Natural killer cell treated with Interleukin-12 subunit alpha and Interleukin-12 subunit beta and Interleukin-15 and Interleukin-18, amount 100 ng/mL, for 72 hours (primary cell): ENCODE measurements at places on chromosomes 2 and 18. TPM values are rescaled to one million over a fixed set of nuclear protein-coding genes. Genes with fewer than 3 reads are reported as not detected.

- DNase-seq, result no peak
Measured at GRCh38 chr2:11368059-11368572, 23.7 kb upstream of the ROCK2 start.

DNA sequence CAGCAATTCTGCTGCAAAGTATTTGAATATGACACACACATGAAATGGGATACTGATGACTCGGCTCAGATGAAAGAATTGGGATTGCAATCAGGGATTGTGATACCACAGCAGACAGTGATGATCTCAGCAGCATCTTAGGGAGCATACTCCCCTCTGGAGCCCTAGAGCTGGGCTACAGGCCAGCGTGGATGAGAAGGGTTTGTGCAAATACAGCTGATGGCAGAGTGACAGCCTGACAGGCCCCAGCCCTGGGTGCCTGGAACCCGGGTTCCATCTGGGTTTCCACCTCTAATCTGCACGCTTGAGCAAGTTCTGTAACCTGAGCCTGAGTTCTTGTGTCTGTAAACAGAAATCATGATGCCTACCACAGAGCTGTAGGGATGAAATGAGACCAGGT, 418.0 kb downstream of the LRATD1 start:
- no peak for DNase-seq

- no peak for DNase-seq
Measured at GRCh38 chr2:198499539-198499938, 695.1 kb downstream of the PLCL1 start.

Gene RAB17
- not detected for total RNA-seq

GRCh38 chr2:24579053-24579803, 88.2 kb downstream of the NCOA1 start:
- DNase-seq, result no peak

DNA sequence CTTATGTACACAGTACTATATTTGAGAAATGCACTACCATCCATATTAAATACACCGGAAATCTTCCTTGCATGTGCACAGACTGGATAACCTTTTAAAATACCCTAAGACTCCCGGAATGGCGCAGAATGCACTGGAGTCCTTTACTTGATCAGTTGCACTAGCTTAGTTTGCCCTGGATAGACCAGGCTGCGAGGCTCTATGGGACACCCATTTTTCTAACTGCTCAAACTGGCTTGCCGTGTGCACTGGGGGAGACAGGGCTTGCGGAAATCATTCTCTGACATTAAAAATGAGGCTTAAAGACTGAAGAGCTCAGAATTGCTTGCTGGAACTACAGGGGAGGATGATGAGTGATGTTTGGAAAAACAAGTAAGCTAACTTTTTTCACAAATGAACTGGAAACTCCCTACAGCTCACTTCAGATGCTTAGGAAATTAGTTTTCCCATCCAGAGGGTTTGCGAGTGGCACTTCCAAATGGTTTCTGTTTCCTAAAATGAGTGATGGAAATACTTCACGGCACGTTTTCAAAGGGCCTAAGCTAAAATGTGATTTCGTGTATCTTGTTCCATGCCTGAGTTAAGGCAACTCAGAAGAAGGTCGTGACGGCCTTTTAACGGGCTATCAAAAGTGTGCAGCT, 2.7 kb downstream of the NCK2 start:
- DNase-seq, result no peak

DNA sequence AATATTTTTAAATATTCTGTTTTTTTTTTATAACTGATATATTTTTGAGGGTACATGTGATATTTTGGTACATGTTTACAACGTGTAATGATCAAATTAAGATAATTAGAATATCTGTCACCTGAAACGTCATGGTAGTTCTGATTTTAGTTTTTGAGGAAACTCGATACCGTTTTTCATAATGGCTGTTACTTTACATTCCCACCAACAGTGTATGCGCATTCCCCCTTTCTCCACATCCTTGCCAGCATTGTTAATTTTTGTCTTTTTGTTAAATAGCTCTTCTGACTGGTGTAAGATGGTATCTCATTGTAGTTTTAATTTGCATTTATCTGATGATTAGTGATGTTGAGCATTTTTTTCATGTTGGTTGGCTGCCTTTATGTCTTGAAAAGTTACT, 206.8 kb upstream of the STON1 start:
- no peak for DNase-seq

GRCh38 chr2:201403880-201404279, 46.7 kb upstream of the FLACC1 start:
- no peak for DNase-seq

- DNase-seq, result no peak
Measured at GRCh38 chr2:41326851-41327250, 721.0 kb upstream of the PKDCC start.

- DNase-seq, result no peak
Measured at GRCh38 chr18:49813069-49813318, 339 bp downstream of the ACAA2 start.

- no peak for DNase-seq
Measured at GRCh38 chr2:207704078-207704477, 7.4 kb upstream of the CCNYL1 start.

Gene FOXD4L1
- 0.17 TPM for total RNA-seq

DNA sequence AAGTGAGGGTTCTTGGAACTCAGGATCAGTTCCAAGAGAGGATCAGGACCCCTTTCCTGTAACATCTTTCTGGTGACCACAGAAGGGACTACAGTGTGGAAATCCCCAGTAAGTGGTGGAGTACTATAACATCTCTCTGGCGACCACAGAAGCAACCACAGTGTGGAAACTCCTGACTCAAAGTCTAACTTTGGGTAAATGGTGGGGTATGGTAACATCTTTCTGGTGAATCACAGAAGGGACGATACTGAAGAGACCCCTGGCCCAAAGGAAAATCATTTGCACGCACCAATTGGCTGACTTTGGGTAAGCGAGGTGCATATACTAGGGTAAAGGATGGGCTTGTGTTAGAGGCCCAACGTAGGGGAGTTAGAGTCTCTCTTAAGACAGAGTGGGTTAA, 56.3 kb upstream of the GULP1 start:
- DNase-seq, result no peak

Gene SPIRE1
- total RNA-seq, result 12.0 TPM

Gene MAPK4
- total RNA-seq, result not detected

DNA sequence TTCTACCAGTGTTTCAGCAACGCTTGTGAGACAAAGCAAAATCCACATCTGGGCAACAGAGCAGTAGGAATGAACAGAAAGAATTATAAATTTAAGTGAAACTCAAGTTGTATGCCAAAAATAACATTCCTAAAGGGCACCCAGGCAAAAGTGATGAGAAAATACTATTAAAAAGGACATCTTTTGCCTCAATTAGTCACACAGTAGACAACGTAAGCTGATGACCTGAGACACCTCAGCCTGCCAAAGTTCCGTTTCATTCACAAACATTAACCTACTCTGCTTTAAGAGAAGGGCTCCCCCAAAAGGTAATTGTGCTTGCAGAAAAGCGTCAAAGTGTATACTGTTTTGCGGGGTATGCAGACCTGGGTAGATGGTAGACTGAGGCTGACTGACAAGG, 7.2 kb downstream of the HDLBP start:
- no peak for DNase-seq

- no peak for DNase-seq
Measured at GRCh38 chr2:100412881-100413321, 4.6 kb downstream of the CHST10 start.

Gene C2orf66
- total RNA-seq, result 0.21 TPM

DNA sequence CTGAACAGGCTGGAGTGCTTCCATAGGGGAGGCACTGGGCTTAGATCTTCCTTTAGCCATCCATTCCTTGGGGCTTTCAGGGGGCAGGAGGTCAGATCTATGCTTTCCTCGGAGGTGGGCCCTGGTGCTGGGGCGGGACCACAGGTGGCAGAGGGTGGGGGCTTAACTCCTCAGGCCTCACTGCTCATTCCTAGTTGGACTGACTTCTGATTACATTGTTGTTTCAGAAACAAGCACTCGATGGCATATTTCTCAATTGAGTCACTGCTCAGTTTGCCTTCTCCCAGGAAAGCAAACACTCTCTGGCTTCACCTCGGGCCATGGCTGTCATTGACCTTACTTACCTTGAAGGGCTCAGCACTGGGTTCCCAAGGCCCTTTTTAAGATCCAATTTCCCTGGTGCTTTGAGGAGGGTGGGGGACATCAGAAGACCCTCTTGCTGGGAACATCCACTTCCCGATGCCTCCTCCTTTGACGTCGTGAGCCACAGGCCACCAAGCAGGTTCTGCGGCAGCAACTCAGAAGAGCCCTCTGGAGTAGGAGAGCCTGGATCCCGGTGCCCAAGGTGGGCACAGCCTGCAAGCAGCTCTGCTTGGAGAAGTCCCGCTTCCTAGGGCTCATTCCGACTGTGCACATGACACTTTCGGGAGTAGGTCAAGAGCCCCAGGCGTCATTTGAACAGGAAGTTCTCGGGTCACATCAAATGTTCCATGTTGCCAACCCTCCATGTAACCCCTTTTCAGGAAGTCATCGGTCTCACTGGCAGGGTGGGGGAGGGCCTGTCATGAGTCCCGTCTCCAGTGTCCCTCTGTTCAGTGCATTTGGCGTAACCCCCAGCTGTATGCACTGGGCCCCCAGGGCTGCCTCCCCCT, 40.6 kb downstream of the SDC1 start:
- DNase-seq, result no peak

- no peak for DNase-seq
Measured at GRCh38 chr18:28075501-28075900, 101.4 kb downstream of the CDH2 start.

DNA sequence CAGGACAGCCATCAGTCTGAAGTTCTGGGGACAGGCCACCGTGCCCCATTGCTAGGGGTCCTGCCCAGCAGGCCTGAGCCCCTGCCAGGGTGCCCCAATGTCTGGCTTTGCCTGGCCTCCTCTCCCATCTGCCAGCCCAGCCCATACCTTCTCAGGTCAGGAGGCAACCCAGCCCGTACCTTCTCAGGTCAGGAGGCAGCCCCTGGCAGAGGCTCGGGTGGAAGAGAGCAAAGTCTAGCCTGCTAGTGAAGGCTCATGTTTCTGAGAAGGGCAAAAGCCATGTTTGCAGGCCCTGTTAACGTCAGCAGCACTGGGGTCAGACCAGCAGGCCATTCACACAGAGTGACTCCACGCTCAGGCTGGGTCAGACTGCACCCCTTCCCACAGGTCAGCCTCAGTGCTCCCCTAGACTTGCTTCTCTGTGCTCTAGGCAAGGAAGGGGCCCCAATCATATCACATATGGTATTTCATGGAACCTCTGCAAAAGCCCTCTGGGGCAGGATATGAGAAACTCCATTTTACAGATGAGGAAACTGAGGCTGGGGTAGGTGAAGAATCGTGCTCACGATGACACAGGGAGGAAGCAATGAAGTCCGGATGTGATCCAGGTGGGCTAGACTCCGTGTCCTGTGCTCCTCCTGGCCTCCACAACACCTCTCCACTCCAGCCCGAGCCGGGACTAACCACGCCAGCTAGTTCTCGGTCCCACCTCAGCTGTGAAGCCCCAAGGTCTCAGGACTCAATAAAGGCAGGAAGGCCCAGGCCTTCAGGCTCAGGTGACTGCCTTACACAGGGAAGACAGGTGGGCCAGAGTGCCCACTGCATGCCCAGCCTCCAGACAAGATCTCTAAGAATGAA, 9.5 kb downstream of the SDC1 start:
- DNase-seq, result peak; percentile 49

- DNase-seq, result peak; percentile 57
Measured at GRCh38 chr2:23695890-23696751, 230.8 kb downstream of the ATAD2B start.

DNA sequence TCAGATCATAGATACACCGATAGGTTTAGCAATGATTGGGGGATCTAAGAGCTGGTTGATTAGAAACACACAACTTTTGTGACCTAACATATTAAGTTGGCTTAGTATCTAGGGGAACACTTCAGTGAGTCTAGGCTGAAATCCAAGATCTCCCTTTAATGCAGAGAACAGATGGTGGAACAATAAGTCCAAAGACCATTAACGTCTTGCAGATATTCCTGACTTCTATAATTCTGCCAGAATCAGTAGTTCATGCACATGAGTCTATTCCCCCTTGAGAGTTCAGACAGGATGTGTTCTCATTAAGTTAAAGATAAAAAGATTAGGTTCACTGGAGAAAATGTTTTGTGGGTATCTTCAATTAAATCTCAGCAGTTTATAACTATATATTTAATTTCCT, 506.5 kb downstream of the TSN start:
- no peak for DNase-seq

GRCh38 chr18:23207994-23208393, 72.7 kb downstream of the CABLES1 start:
- no peak for DNase-seq

Gene DPP4
- total RNA-seq, result 102 TPM

DNA sequence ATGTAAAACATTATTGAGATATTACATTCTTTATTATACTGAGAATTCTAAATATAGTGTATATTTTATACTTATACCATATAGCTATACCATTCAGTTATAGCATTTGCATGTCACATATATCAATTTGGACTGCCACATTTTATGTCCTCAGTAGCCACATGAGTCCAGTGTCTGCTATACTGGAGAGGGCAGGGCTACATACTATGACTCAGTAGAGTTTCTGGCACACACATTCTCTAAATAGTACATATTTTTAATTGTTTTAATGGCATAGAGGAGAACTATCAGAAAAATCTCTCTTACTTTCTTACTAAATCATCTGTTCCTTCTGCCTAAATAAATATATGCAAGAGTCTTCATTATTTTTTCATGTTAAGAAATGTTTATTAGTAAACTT, 55.4 kb upstream of the COL5A2 start:
- no peak for DNase-seq

Gene ADAM23
- total RNA-seq, result not detected

- no peak for DNase-seq
Measured at GRCh38 chr2:147177071-147177857, 667.6 kb upstream of the ACVR2A start.

Gene ATP6V1C2
- total RNA-seq, result not detected

- no peak for DNase-seq
Measured at GRCh38 chr2:633371-633770, 43.8 kb downstream of the TMEM18 start.

- no peak for DNase-seq
Measured at GRCh38 chr2:183866666-183867065, 731.7 kb upstream of the ZNF804A start.

GRCh38 chr2:38095996-38096861, 20.3 kb upstream of the CYP1B1 start:
- DNase-seq, result no peak

DNA sequence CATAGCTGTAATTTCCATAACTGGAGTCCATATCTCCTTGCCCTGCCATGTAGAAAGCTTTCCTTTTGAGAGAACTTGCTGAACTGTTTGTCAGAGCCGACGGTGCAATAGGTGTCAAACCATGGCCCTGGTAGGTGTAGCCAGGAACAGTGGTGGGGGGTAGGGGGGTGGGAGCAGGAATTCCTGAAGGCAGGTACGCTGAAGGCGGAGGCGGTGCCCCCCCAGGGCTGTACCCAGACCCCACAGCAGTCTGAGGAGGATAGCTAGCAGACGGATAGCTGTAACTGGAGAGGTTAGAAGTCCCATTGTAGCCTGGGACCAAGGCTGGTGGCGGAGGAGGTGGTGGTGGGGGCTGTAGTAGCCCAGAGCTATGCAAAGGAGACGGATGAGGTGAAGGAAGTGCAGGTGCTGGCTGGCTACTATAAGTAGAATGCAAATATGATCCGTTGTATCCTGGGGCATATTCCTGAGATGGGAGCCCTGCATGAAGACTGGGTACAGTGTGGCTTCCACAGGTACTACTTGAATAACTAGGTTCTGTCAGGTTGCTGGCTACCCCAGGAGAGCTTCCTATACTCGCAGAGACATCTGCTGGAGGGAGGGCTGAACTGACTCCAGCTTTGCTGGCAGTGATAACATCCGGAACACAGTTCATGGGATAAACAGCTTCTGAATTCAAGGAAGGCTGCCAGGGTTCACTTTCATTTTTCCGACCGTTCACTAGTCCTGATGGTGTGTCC, 124.8 kb downstream of the FIGN start:
- DNase-seq, result no peak

Gene B4GALT6
- total RNA-seq, result 2.3 TPM
